ENCODE measurements at places on chromosomes 4 and X. TPM values are rescaled to one million over a fixed set of nuclear protein-coding genes. Genes with fewer than 3 reads are reported as not detected.

The CFAP47 gene
- total RNA-seq = not detected

The CXorf49 gene
- not detected for total RNA-seq

The NR3C2 gene
- 0.13 TPM for total RNA-seq

The LINC00632 gene
- 181 TPM for total RNA-seq

The PDGFRA gene
- 25.1 TPM for total RNA-seq

The CYSLTR1 gene
- not detected for total RNA-seq

The NDUFC1 gene
- 67.4 TPM for total RNA-seq

The PAGE2B gene
- total RNA-seq = not detected

The FAM156B gene
- total RNA-seq = 9.7 TPM

The GDPD2 gene
- not detected for total RNA-seq

The MMGT1 gene
- 33.6 TPM for total RNA-seq

The ITGB1BP2 gene
- total RNA-seq = 0.53 TPM

The LANCL3 gene
- total RNA-seq = not detected

The BMP2K gene
- total RNA-seq = 38.8 TPM

The SOWAHD gene
- total RNA-seq = 0.15 TPM

The RHOH gene
- total RNA-seq = not detected

The MAGED4 gene
- 24.0 TPM for total RNA-seq

The FHIP1A gene
- 0.90 TPM for total RNA-seq

The PDZD4 gene
- not detected for total RNA-seq

The SMS gene
- total RNA-seq = 148 TPM

The MAGEB4 gene
- not detected for total RNA-seq

The TAB3 gene
- 13.3 TPM for total RNA-seq

The PGAM4 gene
- not detected for total RNA-seq

The MSL3 gene
- 21.4 TPM for total RNA-seq

The PAQR3 gene
- 22.1 TPM for total RNA-seq

The C4orf36 gene
- 1.7 TPM for total RNA-seq

The TFDP3 gene
- not detected for total RNA-seq

The DCLK2 gene
- 49.0 TPM for total RNA-seq

The APOO gene
- 15.4 TPM for total RNA-seq

The NKX3-2 gene
- total RNA-seq = not detected

The DGAT2L6 gene
- total RNA-seq = not detected

The GPRIN3 gene
- total RNA-seq = 0.03 TPM

The MMRN1 gene
- total RNA-seq = not detected

The TCEAL6 gene
- total RNA-seq = not detected

The TLR10 gene
- total RNA-seq = not detected

The SORCS2 gene
- not detected for total RNA-seq

The GUCY1B1 gene
- total RNA-seq = 0.06 TPM

The CFP gene
- total RNA-seq = 0.17 TPM

The PDZD11 gene
- 85.6 TPM for total RNA-seq

The PSAPL1 gene
- total RNA-seq = not detected

The ESX1 gene
- total RNA-seq = not detected

Data from HFFc6 (cell line).